Cardiac septum (tissue), 1 donor: ENCODE measurements at places on chromosomes 16 and 17.

GRCh38 chr17:65984299-65984698, 207.6 kb downstream of the CEP112 start:
- DNase-seq = no peak

- no peak for DNase-seq
Measured at GRCh38 chr16:69424935-69425784, 741 bp downstream of the CYB5B start.

GRCh38 chr17:64635647-64636305, 26.3 kb downstream of the SMURF2 start:
- no peak for DNase-seq

GRCh38 chr17:34377078-34377823, 14.2 kb upstream of the CCL1 start:
- no peak for DNase-seq

- DNase-seq = no peak
Measured at GRCh38 chr17:28392491-28392890, 13.5 kb downstream of the SLC46A1 start.

DNA sequence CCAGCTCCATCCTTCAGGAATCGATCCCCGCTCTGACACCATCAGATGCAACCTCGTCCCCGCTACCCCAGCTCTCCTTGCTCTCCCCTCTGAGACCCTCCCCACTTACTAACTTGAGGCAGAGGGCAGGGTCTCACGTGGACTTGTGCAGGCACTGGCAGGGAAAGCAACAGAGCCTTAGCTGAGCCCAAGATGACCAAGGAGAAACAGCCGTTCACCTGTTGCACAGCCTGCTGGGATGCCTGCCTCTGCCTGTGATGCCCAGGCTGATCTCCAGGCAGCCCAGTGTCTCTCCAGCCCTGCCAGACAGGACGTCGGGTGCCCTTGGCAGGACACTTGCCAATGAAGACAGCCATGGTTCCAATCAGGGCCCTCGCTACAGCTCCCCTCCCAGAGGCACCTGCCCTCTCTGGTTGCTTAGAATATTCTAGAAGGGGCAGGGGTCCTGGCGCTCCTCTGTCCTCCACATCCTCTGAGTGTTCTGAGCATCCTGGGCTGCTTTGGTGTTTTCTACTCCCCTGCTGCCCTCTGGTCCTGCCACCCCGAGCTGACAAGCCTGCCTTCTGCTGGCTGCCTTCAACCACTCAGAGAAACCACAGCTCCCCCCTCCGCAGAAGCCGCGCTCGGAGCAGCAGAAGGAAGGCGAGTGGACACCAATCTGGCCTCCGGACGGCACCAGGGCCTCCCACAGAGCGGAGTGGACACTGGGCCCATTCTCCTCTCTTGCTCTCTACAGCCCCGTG, 6.7 kb downstream of the CEP295NL start:
- no peak for DNase-seq

DNA sequence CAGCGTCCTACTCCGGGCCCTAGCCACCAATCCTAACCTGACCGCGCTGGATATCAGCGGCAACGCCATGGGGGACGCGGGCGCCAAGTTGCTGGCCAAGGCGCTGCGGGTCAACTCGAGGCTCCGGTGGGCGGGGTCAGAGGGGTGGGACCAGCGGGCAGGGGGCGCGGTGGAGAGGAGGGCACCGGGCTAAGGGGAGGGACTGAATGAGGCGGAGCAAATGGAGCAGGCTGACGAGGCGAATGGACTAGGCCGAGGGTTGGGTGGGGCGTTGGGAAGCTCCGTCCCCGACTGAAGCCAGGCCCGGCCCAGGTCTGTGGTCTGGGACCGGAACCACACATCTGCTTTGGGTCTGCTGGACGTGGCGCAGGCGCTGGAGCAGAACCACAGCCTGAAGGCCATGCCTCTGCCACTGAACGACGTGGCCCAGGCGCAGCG, 4.6 kb downstream of the CARMIL2 start:
- DNase-seq = no peak

- no peak for DNase-seq
Measured at GRCh38 chr16:73288520-73288919, 240.6 kb upstream of the ZFHX3 start.

GRCh38 chr17:12992676-12993075, 25.2 kb downstream of the ELAC2 start:
- no peak for DNase-seq

DNA sequence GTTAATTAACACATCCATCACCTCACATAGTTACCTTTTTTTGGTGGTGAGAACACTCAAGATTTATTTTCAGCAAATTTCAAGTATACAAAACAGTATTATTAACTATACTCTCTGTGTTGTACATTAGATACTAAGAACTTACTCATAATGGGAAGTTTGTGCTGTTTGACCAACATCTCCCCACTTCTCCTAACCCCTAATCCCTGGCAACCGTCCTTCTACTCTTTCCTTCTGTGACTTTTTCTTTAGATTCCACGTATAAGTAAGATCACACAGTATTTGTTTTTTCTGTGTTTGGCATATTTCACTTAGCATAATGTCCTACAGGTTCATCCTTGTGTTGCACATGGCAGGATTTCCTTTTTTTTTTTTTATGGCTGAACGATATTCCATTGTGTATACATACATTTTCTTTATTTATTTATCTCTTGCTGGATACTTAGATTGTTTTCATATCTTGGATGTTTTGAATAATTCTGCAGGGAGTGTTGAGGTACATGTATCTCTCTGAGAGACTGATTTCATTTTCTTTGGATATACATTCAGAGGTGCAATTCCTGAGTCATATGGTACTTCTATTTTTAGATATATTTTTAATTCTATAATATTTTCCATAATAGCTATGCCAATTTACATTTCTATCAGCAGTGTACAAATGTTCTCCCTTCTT, 19.0 kb downstream of the PPM1D start:
- no peak for DNase-seq

GRCh38 chr16:14635395-14636165, 2.8 kb downstream of the BFAR start:
- no peak for DNase-seq

- DNase-seq = no peak
Measured at GRCh38 chr16:69410219-69410990, 14.0 kb upstream of the CYB5B start.

DNA sequence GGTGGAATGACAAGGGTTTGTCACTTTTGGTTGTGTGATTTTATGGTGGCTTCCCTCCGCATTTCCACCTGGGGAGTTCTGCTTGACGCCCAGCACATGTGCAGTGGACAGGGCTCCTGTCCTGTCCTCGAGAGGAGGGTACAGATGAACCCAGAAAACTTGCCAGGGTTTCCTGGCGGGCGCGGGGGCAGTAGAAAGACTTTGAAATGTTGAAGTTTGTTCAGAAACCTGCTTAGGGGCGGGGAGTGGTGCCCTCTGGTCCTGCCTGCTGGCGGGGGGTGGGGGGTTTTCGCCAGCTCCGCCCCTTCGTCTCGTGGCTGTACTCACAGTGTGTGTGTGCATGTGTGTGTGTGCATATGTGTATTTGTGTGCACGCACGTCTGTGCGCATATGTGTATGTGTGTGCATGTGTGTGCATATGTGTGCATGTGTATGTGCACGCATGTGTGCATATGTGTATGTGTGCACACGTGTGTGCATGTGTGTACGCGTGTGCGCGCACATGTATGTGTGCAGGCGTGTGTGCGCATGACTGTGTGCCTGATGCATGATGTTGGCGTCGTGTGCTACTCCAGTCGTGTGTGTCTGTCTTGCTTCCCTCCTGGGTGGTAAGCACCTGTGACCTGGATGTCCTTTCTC, 6.8 kb downstream of the FN3KRP start:
- DNase-seq = no peak

DNA sequence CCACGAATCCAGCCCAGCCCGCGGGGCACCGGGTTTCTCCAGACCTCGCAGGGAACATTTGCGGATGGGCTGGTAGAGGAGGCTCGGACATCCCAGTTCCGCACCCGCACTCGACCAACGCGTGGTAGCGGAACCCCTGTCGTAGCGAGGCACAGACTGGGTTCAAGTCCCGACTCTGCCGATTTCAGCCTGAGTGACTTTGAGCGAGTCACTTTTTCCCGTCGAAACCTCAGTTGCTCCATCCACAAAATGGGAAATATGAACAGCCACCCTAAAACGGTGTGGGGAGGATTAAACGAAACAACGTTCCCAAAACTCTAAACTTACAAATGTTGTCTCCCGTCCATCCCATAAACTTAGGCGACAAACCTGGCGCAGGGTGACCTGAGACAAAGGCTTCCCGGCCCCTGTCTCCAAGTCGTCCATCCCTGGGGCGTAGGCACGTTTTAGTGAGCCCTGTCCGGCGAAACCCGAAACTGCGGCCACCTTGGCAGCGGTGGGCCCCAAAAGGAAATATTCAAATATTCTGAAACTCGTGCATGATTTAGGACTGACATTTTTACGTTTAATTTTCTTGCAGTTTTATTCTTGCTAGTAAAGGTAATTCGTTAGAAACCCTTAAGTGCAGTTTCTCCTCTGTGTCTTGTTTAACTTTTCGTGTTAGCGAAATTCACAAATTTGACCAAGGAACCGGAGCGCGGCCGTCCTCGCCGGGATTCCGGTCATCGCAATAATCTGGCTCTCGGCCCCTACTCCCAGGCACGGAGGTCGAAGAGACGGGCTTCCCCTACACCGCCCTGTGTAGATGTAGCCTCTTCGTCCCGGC, 1.9 kb upstream of the MLLT6 start:
- no peak for DNase-seq

DNA sequence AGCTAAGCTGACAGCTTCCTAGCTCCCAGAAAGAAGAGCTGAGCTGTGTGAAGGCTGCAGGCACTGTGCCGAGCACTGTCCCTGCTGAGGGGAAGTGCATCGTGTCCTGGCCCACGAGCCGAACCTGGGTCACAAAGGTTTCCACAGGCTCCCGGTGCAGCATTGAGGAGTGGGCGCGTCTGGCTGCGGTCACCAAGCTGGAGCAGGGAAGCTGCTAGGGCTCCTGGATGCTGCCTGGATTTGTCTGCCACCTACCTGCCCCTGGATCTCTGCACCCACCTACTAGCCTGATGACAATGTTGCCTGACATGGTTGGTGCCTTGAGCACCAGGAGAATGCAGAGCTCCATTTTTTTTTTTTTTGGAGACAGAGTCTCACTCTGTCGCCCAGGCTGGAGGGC, 6.5 kb upstream of the SRRM2 start:
- DNase-seq = no peak

DNA sequence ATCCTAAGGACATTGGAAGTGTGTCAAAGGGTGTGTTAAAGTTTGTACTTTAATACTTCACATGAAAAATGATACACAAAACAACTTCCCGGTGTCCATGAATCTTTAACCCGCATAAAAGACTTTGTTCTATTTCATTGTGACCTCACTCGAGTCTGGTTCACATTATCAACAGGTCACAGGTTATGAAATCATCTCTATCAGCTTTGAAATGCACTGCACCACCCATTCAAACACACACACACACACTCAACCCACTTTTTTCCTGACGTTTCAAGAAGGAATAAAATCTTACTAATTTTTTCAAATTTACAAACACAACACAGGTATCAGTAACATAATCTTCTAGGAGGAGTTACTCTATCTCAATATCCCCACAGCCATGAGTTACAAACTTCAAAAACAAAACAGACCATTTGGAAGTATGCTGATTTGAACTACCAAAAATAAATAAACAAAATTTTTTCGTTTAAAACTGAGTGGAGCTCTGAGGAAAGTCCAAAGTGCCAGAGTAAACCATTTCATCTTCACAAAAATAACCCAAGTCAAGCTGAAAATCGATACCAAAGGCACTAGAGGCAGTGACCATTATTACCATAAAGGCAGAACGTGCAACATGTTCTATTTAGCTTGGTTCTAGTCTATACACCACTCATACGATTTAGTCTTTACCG, 2.7 kb downstream of the ACOX1 start:
- DNase-seq = no peak

DNA sequence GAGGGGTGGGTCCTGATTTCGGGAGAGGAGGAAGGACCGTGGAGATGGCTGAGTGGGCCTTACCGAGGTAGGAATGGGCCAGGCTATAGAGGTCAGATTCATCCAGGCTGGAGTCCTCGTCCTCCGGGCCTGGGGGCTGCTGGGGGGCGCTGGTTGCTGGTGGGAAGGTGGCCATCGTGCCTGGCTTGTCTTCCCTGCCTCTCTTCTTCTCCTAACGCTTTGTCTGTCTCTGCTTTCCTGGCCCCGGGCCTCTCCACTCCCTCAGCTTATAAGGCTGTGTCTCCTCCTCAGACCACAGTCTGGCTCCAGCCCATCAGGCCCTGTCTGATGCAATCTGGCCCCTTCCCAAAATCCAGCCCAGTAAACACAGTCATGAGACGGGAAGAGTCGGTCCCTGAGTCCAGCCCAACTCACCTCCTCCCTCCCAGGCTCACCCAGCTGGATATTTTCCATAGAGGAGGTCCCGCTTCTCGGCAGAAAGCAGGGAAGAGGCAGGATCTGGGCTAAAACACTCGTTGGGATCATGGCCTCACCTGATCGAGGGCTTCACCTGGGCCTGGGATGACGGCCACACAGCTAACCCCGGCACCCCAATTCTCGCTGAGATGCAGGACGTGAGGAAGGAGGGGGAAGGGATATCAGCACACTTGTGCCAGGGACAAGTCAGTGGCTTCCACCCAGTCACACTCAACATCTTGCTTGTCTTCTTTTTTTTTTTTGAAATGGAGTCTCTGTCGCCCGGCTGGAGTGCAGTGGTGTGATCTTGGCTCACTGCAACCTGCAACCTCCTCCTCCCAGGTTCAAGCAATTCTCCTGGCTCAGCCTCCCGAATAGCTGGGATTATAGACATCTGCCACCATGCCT, at the start of gene NUPR1:
TSS of gene NUPR1 (minus strand) at position 242 of the 864 bp plus-strand sequence. CDS start at position 175, 67 bp downstream.
- DNase-seq = peak; percentile 91

DNA sequence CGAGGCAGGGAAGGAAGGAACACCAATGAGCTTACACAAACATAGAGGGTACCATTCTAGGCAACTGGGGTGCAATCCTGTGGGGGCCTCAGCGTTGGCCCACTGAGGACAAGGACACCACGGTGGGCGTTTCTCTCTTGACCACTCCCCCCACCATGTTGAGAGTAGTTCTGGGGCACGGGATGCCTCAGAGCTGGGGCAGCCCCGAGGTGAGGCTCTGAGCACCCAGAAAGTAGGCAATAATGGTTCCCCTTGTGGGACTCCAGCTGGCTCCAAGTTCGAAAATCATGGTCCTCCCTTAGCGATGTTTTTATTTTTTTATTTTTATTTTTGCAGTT, 5.1 kb downstream of the PRSS21 start:
- DNase-seq = no peak

- no peak for DNase-seq
Measured at GRCh38 chr17:57447990-57448758, 191.9 kb downstream of the MSI2 start.
